ENCODE measurements at places on chromosomes 11 and 22.

DNA sequence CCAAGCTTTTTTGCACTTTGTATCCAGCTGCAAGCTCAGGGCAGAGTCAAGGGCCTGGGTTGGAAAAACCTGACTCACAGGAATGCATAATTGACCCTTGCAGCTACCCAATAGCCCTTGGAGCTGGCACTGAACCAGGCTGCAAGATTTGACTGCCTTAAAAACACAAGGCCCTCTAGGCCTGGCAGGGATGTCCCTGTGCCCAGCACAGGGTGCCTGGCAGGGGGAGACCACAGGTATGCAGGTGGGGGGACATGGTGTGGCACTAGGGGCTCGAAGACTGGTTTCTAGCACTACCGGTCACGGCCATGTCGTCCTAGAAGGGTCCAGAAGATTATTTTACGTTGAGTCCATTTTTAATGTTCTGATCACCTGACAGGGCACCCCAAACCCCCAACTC, 30.2 kb downstream of the SBF1 start:
- H3K27me3 ChIP-seq, result no peaks in the 10 kb centered on the region
- no peak overlapping the region for H3K4me3 ChIP-seq
- H3K27ac ChIP-seq, result no peak overlapping the region
- H3K4me1 ChIP-seq, result peaks cover 10% of the 10 kb centered on the region

GRCh38 chr11:134066943-134067885, 1.7 kb upstream of the JAM3 start:
- H3K27me3 ChIP-seq, result peaks cover 3% of the 10 kb centered on the region
- no peak for DNase-seq
- H3K36me3 ChIP-seq, result no peaks in the 10 kb centered on the region
- peak overlapping the region; percentile 4 for H3K27ac ChIP-seq
- H3K4me1 ChIP-seq, result no peaks in the 10 kb centered on the region
- H3K4me3 ChIP-seq, result no peak overlapping the region

- no peak overlapping the region for H3K27ac ChIP-seq
- no peaks in the 10 kb centered on the region for H3K27me3 ChIP-seq
- H3K36me3 ChIP-seq, result peaks cover 29% of the 10 kb centered on the region
- H3K4me1 ChIP-seq, result no peaks in the 10 kb centered on the region
Observed at GRCh38 chr11:121614636-121615240, 162.0 kb upstream of the SORL1-AS1 start.

DNA sequence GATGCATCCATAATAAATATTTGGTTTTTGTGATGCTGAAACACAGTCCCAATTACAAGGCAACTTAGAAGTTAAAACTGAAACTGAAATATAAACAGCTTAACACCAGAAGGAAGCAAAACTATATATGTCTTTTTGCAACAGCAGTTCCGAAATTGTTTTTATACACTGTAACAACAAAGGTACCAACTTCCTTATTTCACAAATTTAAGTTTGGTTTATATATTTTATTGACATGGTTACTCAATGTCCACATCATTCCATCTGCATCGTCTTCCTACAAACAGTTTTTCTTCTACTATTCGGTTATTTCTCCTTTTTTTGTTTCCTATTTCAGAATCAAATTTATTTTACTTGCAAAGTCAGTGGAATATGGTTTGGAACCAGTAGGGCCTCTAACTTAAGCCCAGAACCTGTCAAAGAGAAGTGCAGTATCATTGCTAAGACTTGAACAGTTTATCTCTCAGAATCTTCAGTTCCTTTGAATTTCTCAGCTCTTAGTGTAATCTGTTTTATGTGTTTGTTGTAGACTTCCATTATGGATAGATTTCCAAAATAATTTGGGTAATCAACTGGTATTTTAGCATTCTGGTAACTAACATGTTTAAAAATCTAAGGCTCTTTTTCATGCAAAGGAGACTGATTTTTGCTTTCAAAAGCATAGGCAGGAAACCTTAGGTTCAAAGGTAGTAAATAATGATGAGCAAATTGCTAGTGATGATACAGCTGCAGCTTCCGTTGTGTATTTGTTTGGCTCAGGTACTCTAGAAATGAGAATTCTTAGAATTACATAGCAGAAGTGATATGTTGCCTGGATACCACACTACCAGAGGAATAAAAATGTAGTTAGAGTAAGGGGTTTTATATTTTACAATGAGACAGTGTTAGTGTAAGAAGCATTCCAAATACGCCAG, 8.2 kb upstream of the HSPA8 start:
- H3K36me3 ChIP-seq, result peaks cover 6% of the 10 kb centered on the region
- peak overlapping the region; percentile 5 for H3K27ac ChIP-seq
- peaks cover 4% of the 10 kb centered on the region for H3K4me1 ChIP-seq
- peak; percentile 56 for DNase-seq
- H3K4me3 ChIP-seq, result no peak overlapping the region

GRCh38 chr11:1085440-1086170, 10.9 kb downstream of the MUC2 start:
- H3K36me3 ChIP-seq, result no peaks in the 10 kb centered on the region
- H3K4me1 ChIP-seq, result no peaks in the 10 kb centered on the region
- no peak overlapping the region for H3K27ac ChIP-seq
- no peaks in the 10 kb centered on the region for H3K27me3 ChIP-seq
- no peak for DNase-seq

DNA sequence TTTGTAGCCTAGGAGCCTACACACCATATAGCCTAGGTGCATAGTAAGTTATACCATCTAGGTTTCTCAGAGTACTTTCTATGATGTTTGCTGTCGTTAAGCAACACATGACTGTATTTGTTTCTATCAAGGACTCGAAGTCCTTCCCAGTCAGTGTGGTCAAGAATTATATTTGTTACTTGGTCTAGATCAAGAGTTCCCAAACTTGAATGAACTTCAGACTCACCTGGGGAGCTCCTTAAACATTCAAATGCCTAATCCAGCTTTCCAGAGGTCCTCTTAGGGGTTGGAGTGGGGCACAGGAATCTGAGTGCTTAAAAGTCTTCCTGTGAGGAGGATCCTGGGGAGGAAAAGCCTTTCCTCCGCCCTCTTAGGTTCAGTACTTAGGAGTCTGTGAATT, 41.5 kb upstream of the PAMR1 start:
- no peaks in the 10 kb centered on the region for H3K4me1 ChIP-seq
- DNase-seq, result no peak
- no peak overlapping the region for H3K27ac ChIP-seq
- no peak overlapping the region for H3K4me3 ChIP-seq
- H3K36me3 ChIP-seq, result no peaks in the 10 kb centered on the region

GRCh38 chr11:111604392-111605009, 2.3 kb downstream of the SIK2 start:
- peak overlapping the region; percentile 98 for H3K27ac ChIP-seq
- H3K36me3 ChIP-seq, result no peaks in the 10 kb centered on the region
- H3K4me3 ChIP-seq, result peak overlapping the region; percentile 95
- H3K27me3 ChIP-seq, result no peaks in the 10 kb centered on the region
- peaks cover 11% of the 10 kb centered on the region for H3K4me1 ChIP-seq
- DNase-seq, result peak; percentile 41

GRCh38 chr11:94604482-94604881, 37.3 kb downstream of the PIWIL4 start:
- H3K27me3 ChIP-seq, result no peaks in the 10 kb centered on the region
- no peaks in the 10 kb centered on the region for H3K36me3 ChIP-seq
- no peak overlapping the region for H3K27ac ChIP-seq
- no peak for DNase-seq

GRCh38 chr22:26952451-26953011, 295.1 kb downstream of the MIAT start:
- H3K36me3 ChIP-seq, result no peaks in the 10 kb centered on the region
- peaks cover 14% of the 10 kb centered on the region for H3K4me1 ChIP-seq
- H3K27me3 ChIP-seq, result peaks cover 22% of the 10 kb centered on the region
- no peak overlapping the region for H3K4me3 ChIP-seq
- no peak overlapping the region for H3K27ac ChIP-seq
- peak; percentile 27 for DNase-seq

DNA sequence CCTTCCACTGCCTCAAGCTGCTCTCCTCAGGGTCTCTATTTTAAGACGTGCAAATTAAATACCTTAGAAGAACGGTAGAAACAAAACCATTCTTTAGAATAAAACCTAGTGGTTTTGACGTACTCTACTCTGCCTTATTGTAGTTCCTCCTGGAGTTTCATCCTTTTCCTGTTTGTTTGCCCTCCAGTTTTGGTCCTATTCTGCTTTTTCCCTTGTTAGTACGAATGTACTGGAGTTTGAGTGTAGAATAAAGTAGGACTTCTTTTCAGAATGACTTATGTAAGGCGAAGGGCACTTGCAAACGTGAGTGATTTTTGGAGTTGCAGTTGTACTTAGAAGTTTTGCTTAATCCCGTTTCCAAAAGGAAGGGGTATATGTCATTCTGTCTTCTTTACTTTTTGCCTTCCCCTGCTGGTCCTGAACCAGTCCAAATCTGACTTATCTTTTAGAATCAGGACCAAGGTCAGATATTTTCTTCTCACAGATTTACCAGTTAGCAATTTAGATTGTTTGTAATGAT, 1.4 kb downstream of the SIK2 start:
- H3K36me3 ChIP-seq, result no peaks in the 10 kb centered on the region
- H3K27me3 ChIP-seq, result no peaks in the 10 kb centered on the region
- H3K4me3 ChIP-seq, result peak overlapping the region; percentile 95
- H3K4me1 ChIP-seq, result peaks cover 11% of the 10 kb centered on the region
- peak; percentile 35 for DNase-seq

- peaks cover 21% of the 10 kb centered on the region for H3K4me1 ChIP-seq
- H3K36me3 ChIP-seq, result peaks cover 54% of the 10 kb centered on the region
- H3K4me3 ChIP-seq, result no peak overlapping the region
Observed at GRCh38 chr11:59191095-59191494, 19.2 kb downstream of the DTX4 start.

GRCh38 chr11:2092956-2093412, 46.2 kb downstream of the IGF2 start:
- H3K27me3 ChIP-seq, result no peaks in the 10 kb centered on the region
- no peak overlapping the region for H3K27ac ChIP-seq
- no peaks in the 10 kb centered on the region for H3K36me3 ChIP-seq
- H3K4me1 ChIP-seq, result peaks cover 29% of the 10 kb centered on the region
- DNase-seq, result no peak

DNA sequence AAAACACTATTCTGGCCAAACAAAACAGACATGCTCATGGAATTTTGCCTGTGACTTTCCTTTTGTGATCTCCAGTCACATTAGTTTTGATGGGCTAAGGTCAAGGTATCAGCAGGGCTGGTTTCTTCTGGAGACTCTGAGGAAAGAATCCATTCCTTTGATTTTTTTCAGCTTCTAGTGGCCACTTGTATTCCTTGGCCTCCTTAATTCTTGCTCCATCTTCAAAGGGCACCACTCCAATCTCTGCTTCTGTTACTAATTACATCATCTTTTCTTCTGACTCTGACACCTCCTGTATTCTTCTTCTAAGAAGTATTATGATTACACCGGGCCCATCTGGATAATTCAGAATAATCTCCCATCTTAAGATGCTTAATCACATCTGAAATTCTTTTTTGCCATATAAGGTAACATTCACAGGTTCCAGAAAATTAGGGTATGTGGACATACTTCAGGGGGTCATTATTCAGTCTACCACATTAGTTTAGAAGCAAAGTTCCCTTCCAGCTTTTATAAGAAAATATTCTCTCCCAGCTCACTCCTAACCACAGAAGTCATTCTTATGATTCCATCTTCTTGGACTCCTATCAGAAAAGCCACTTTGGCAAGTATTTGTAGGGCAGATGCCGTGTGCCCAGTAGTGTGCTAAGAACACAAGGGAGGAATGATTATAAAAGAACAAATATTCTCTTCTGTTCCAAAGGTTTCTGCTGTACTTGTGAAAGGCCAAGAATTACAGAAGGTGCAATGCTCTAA, 56.4 kb upstream of the FSHB start:
- H3K4me3 ChIP-seq, result no peak overlapping the region
- no peak overlapping the region for H3K27ac ChIP-seq
- no peaks in the 10 kb centered on the region for H3K27me3 ChIP-seq
- H3K36me3 ChIP-seq, result no peaks in the 10 kb centered on the region
- no peak for DNase-seq
- H3K4me1 ChIP-seq, result no peaks in the 10 kb centered on the region

DNA sequence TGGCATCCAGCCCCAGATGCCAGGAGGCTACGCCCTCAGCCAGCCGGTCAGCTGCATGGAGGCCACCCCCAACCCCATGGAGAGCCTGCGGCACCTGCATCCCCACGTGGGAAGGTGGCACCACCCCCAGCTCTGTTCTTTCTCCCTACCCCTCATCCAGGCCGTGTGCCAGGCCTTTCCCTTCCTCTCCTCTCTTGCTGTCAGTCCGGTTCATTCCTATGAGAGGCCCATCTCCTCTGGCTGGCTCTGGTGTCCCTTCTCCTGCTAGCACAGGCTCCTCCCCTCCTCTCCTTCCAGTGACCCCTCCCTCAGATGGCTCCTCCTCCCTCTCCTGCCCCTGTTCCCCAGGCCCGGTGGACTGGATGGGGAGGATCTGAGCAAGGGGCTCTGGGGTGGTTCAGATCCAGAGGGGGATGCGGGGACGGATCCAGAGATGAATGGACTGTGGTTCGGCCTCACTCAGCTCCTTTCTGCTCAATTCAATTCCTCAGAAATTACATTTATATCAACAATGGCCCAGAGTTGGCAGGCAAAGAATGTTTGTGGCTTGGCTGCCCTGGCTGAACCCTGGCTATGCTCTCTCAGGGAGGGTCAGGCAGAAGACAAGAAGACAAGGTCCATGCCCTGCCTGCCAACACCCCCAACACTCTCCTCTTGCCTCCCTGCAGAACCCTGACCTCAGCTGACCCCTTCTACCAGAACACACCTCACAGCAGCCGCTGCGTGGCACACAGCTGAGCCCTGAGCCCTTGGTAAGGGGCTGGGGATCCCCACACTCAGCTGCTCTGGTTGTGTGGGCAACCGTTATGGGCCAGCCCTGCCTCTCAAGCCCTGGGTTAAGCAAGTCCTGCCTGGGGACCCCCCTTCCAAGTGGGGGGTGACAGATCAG, 18.5 kb upstream of the LRRC10B start:
- H3K27ac ChIP-seq, result peak overlapping the region; percentile 47
- no peak for DNase-seq
- H3K36me3 ChIP-seq, result peaks cover 37% of the 10 kb centered on the region
- H3K4me3 ChIP-seq, result no peak overlapping the region
- peaks cover 48% of the 10 kb centered on the region for H3K4me1 ChIP-seq

DNA sequence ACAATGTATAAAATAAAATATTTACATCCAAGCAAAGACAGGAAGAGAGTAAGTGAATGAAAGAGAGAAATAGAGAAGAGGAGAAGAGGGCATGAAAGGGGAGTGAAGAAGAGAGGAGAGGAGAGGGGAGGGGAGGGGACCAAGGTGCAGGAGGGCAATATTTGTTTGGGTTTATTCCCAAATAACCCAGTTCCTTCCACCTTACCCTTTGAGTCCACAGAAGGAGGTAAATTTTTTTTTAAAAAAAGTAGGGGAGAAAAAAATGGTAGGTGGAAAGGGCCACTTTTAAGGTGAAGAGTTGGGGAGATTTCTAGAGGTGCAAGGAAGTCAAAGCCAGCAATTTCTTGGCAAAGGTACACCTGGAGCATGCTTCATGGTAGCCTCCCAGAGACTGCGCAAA, 2.1 kb upstream of the OR5AN1 start:
- H3K36me3 ChIP-seq, result no peaks in the 10 kb centered on the region
- H3K4me1 ChIP-seq, result no peaks in the 10 kb centered on the region
- no peaks in the 10 kb centered on the region for H3K27me3 ChIP-seq

- no peak overlapping the region for H3K4me3 ChIP-seq
- H3K4me1 ChIP-seq, result no peaks in the 10 kb centered on the region
- DNase-seq, result no peak
- no peaks in the 10 kb centered on the region for H3K27me3 ChIP-seq
- H3K36me3 ChIP-seq, result no peaks in the 10 kb centered on the region
Observed at GRCh38 chr22:16963189-16963945, 44.7 kb downstream of the GAB4 start.

All from spinal cord (tissue), 10 donors.